ENCODE measurements at places on chromosomes 7 and 10.

- no peak for DNase-seq
These were observed 261.6 kb downstream of the WDR11 start for GRCh38 chr10:121112579-121113384.

- DNase-seq = no peak
These were observed 11.2 kb downstream of the CTBP2 start for GRCh38 chr10:125149036-125149679.

DNA sequence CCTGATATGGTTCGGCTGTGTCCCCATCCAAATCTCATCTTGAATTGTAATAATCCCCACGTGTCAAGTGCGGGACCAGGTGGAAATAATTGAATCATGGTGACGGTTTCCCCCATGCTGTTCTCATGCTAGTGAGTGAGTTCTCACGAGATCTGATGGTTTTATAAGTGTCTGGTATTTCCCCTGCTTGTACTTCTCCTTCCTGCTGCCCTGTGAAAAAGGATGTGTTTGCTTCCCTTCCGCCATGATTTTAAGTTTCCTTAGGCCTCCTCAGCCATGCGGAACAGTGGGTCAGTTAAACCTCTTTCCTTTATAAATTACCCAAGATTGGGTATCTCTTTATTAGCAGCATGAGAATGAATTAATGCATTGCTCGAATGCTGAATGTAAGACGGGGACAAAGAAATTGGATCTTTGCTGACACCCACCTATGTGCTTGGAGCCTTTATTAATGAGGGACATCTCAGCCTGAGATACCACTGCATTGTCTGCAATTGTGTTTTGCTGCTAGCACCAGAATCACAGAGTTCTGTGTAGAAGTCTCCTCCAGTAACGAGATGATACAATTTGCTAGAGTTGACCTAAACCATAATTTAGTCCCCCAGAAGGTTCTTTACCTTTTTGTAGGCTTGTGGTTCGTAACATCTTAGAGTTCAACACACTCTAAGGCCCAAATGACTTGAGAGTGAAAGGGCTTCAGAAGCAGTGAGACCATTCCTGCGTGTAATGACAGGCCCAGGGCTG, 28.6 kb downstream of the SLC35B4 start:
- no peak for DNase-seq

GRCh38 chr7:80614851-80615271, 23.6 kb upstream of the CD36 start:
- no peak for DNase-seq

Measured in activated CD8-positive, alpha-beta memory T cell treated with anti-CD3 and anti-CD28 coated beads, Interleukin-2, amount 10 ng/mL, durations not matched to agents 7 days and 5 days (primary cell).